ENCODE measurements at places on chromosomes 6 and 20. TPM values are rescaled to one million over a fixed set of nuclear protein-coding genes. Genes with fewer than 3 reads are reported as not detected.

The IFT52 gene
- 23.8 TPM for total RNA-seq

The LRRN4 gene
- not detected for total RNA-seq

The PRR3 gene
- total RNA-seq, result 1.9 TPM

The SCGN gene
- not detected for total RNA-seq

The RIPOR3 gene
- 0.53 TPM for total RNA-seq

The KHDC1L gene
- not detected for total RNA-seq

The BTN3A1 gene
- total RNA-seq, result 3.9 TPM

The TTK gene
- 0.26 TPM for total RNA-seq

The LHFPL5 gene
- not detected for total RNA-seq

The SLC17A1 gene
- total RNA-seq, result not detected

The IL17A gene
- not detected for total RNA-seq

The MUCL3 gene
- under 0.01 TPM for total RNA-seq

The RGS17 gene
- 4.7 TPM for total RNA-seq

The NOX3 gene
- not detected for total RNA-seq

The TREML2 gene
- not detected for total RNA-seq

The TNFRSF6B gene
- 7.1 TPM for total RNA-seq

The PDYN gene
- not detected for total RNA-seq

The HFE gene
- total RNA-seq, result 3.7 TPM

The TGM3 gene
- total RNA-seq, result 11.8 TPM

The ZNF311 gene
- total RNA-seq, result 3.8 TPM

The OR2J3 gene
- total RNA-seq, result not detected

The OR2B6 gene
- total RNA-seq, result not detected

The WFDC5 gene
- 4.1 TPM for total RNA-seq

The DEFB132 gene
- not detected for total RNA-seq

The SLC17A3 gene
- total RNA-seq, result not detected

The DYNLT2 gene
- 1.1 TPM for total RNA-seq

The ETV7 gene
- not detected for total RNA-seq

The ADAM33 gene
- 0.53 TPM for total RNA-seq

The ASIP gene
- total RNA-seq, result not detected

Measured in bronchial epithelial cell (primary cell).